Activated T-helper 1 cell treated with anti-CD3 and anti-CD28 coated beads, Interleukin-2, amount 50 U/mL, for 16 hours (primary cell): ENCODE measurements at places on chromosomes 4 and X.

GRCh38 chr4:138693526-138693925 is 322.1 kb upstream of the NOCT start:
- DNase-seq: no peak

GRCh38 chrX:44816367-44816766 is 27.5 kb upstream of the DUSP21 start:
- no peak for DNase-seq

GRCh38 chr4:7960790-7961655 is 21.4 kb upstream of the AFAP1 start:
- DNase-seq: no peak

DNA sequence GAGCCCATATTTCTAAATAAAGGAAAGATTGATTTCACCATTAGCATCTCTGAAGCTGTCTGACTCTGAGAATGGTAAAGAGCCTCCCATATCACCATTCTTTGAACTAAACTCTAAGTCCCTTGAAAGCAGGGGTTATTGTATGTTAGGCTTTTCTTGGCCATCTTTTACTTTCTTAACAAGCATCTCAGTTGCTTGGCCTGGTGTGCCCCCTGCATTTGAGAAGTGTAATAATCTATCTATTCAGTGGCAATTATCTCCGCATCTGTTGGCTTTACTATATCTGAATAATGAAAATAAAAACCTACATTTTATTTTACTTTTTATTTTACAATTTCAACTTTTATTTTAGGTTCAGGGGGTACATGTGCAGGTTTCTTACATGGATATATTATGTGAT is 128.3 kb upstream of the ARMCX2 start:
- no peak for DNase-seq

DNA sequence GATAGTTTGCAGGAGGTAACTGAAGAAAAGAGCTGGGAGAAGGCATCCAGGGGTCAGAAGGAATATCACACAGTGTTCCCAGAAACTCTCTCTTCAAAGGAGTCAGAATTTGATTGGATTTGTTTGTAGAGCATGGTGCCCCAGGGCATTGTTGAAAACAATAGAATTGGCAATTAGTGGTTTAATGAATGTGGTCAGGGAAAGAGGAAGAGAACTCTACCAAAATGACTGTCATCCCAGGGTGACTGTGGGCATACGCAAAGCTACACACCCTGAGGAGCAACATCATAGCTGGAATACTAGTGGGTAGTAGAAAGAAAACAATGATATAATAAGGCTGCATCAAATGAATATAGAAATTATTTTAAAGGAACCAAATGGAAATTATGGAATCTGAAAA is 21.5 kb downstream of the TNIP2 start:
- DNase-seq: no peak
